ENCODE measurements at places on chromosomes 2 and 18.

- DNase-seq: no peak
Measured at GRCh38 chr2:25419678-25420242, 78.0 kb upstream of the DNMT3A start.

GRCh38 chr2:113230531-113230930 is 48.2 kb downstream of the PAX8 start:
- DNase-seq: peak; percentile 58

DNA sequence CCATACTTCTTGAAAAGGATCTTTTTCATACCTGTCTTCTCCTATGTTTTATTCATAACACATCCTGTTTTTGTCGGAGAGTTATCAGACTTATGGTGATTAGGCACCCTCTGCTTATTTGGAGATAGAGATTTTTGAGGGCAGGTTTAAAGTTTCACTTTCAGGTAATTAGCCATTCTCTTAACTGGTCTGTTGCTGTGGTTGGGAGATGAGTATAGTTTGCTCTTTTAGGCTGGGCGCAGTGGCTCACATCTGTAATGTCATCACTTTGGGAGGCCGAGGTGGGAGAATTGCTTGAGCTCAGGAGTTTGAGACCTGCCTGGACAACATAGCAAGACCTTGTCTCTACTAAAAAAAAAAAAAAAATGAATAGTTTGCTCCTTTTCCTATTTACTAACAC is 25.3 kb downstream of the SFTPB start:
- DNase-seq: no peak

- no peak for DNase-seq
Measured at GRCh38 chr2:1884933-1885580, 140.7 kb upstream of the PXDN start.

DNA sequence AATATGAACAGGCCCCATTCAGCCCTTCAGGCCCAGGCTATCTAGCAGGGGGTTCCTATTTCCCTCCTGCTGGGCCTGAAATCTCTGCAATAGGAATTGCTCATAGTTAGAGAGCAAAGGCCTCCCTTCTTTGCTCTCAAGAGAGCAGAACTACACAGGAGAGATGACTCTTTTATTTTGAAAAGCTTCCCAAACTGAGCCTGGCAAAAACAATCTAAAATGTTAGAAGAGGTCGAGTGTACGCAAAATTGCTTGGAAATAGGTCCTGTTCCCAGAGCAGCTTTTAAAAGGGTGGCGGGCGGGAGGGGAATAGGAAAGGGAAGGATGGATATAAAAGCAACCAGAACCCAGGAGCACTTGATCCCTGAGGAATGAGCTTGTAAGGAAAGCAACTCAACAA is 68.4 kb upstream of the APCDD1 start:
- DNase-seq: no peak

DNA sequence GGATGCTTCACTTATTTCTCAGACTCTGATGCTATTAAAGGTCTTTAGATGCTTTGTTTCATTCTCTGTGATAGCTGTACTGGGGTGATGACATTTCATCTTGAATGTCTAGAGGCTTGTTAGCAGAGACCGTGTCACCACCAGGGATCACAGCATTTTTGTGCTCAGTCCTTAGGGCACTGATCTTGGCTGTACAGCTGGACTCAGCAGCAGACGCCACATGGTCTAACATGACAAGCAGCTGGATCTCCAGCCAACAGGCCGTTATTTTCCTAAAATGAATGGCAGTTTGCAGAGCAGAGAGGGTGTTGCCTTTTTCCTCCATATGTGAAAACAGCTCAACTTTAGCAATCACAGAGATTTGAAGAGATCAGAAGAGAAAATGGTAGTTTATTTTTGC is 491.8 kb downstream of the CDH2 start:
- no peak for DNase-seq

DNA sequence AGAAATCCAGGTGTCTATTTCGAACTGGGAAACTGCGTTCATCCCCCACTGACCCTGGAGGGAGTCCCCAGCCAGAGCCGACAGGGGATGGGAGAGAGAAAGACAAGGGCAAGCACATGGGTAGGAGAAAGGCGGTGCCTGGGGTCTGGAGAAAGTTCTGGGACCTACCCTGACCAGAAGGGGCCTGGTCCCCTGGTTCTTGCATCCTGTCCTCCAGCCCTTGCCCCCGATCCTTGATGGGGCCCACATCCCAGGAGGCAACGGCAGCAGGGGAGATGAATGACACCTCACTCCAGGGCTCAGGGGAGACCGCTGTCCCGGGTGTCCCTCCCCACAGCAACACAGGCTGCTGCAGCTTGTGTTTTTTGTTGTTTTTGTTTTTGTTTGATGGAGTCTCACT is 4.9 kb downstream of the ADCY3 start:
- no peak for DNase-seq

GRCh38 chr2:229417916-229418315 is 146.8 kb upstream of the PID1 start:
- DNase-seq: no peak

GRCh38 chr2:173792166-173792565 is 173.0 kb downstream of the SP3 start:
- DNase-seq: no peak

- no peak for DNase-seq
Measured at GRCh38 chr18:76379226-76380126, 115.6 kb downstream of the ZNF516 start.

- DNase-seq: no peak
Measured at GRCh38 chr2:200351815-200352214, 45.3 kb downstream of the SPATS2L start.

GRCh38 chr2:227397562-227397961 is 9.8 kb upstream of the SCYGR1 start:
- DNase-seq: no peak

- DNase-seq: no peak
Measured at GRCh38 chr2:209614690-209615369, 156.8 kb upstream of the UNC80 start.

- peak; percentile 41 for DNase-seq
Measured at GRCh38 chr2:29317801-29318485, 202.7 kb downstream of the CLIP4 start.

GRCh38 chr2:144541396-144541795 is 21.5 kb upstream of the ZEB2 start:
- no peak for DNase-seq

- peak; percentile 60 for DNase-seq
Measured at GRCh38 chr18:22169889-22170420, 566 bp downstream of the GATA6 start.

- DNase-seq: no peak
Measured at GRCh38 chr2:233245406-233245805, 6.1 kb upstream of the ATG16L1 start.

- DNase-seq: peak; percentile 12
Measured at GRCh38 chr2:20755132-20755800, 67.6 kb downstream of the LDAH start.

DNA sequence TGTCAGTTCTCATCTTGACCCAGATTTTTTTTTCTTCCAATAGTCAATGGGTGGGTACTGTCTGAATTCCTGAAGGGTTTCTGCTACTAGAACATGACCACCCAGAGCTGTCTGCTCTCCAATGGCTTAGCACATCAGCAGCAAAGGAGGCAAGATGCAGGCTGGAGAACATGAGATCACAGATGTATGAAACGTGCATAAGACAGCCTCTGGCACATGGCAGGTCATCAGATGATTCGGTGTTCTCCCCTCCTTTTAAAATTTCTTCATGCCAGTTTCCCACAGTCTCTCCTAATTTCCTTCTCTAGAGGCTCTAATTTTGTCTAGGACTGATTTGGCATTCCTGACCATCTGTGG is 359.3 kb upstream of the TNP1 start:
- DNase-seq: no peak

GRCh38 chr2:46669996-46670793 is 190.8 kb downstream of the TMEM247 start:
- no peak for DNase-seq

DNA sequence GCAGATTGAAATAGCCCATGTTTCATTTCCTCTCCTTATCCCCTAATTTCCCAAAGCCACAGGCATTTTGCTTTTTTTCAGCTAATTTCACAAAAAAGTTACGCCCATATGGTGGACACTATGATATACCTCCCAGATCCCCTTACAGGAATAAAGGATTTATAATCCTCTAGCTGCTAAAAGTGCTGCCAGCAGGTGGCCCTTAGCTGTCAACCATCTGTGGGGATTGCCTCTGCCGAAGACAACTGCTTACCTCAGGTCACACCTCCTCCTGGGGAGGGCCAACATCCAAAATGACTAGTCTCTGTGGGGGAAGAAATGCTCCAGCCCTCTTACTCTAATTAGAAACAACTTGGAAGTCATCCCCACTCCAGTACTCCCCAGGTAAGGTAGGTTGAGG is 61.0 kb upstream of the EPB41L3 start:
- no peak for DNase-seq

DNA sequence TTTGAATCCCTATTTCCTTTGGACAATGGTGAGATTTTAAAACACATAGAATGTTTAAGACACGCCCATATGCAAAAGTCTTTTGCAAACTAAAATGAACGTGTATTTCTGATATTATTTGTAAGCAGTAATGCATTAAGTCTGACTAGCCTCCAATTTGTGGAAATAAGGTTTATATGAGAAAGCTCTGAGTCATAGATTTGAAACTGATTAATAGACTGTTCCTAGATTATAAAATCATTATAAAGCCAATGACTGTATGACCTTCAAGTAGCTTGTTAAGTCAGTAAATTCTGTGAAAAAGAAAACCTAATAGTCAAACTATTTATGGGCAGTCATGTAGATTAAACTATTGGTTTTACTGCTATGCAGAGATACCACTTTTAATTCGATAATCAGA is 12.8 kb upstream of the EFEMP1 start:
- DNase-seq: no peak

DNA sequence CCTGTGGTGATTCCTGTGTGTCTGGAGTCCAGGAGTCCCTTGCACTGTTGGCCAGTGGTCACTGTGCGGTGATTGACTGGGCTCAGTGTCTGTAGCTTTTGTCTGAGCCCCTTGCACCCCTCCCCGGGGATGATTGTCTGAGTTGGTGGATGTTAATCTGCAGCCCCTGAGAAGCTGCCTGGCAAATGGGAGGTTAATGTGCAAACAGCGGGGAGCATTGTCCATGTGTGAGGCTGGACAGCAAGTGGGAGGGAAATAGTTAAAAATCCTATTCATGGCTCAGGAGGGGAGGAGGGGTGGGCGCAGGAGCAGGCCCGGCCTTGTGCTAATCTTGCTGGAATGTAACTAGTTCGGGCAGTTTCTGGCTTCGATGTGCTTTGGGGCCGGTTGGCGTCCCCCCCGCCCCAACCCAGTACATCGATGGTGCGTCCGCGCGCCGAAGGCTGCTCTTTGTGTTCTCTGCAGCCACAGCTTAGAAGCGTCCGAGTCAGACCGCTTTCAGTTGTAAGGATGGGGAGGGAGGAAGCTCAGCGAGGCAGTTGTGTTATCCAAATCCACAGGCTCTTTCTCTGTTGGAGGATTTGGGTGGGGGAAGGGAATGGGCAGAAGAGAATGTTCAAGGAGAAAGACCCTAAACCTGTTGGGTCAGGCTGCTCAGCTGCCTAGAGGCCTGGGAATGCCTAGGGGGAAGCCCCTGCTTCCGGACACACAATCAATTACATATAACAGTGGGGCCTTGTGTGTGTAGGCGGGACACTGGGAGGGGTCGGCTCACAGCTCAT is 71.8 kb downstream of the TGOLN2 start:
- no peak for DNase-seq

GRCh38 chr2:54904836-54905235 is 145.4 kb downstream of the RTN4 start:
- DNase-seq: no peak

- DNase-seq: no peak
Measured at GRCh38 chr2:14433946-14434495, 198.5 kb upstream of the LRATD1 start.

GRCh38 chr18:22829781-22830180 is 103.3 kb upstream of the RBBP8 start:
- DNase-seq: no peak

GRCh38 chr2:209322905-209323512 is 100.8 kb upstream of the MAP2 start:
- no peak for DNase-seq

DNA sequence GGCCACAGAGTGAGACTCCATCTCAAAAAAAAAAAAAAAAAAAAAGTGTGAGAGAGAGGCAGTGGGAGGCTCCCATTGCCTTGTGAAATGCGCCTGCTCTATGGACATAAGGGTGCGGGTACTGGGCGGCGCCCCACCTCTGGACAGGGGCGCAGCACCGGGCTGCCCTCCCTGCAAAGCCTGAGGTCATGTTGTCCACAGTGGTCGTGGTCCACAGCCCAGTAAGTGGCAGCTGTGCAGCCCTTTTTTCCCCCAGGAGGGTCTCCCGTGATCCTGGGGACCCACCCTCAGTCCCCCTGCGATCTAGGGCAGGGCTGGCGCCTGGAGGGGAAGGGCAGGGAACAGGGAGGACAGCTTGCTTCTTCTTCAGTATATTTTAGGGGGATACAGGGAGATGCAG is 37.8 kb downstream of the LPIN1 start:
- DNase-seq: no peak

- no peak for DNase-seq
Measured at GRCh38 chr2:48728840-48729239, 26.7 kb downstream of the LHCGR start.

DNA sequence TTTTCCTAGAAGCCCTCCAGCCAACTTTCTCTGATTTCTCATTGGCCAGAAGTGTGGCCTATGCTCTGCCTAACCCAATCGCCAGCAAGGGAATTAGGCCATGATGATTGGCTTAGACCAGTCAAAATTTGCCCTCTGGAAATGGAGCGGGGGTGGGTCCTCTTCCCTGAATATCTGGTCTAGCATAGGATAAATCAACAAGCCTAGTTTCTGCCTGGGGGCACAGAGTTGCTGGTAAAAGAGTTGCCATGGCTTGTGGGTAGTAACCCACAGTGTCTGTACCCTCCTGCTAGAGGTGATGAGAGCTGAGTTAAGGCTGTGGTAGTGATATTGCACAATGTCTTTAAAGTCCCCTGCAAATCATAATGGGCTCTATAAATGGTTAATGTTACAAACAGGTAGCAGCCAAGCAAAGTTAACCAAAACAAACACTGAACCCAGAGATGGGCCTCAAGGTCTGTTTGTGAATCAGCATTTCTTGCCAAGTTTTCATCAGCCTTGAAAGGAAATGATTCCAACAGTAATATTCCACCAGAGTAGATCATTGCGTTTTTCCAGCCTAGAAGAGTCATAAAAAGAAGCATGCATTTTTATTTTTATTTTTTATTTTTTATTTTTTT is 19.3 kb downstream of the GALM start:
- peak; percentile 41 for DNase-seq

DNA sequence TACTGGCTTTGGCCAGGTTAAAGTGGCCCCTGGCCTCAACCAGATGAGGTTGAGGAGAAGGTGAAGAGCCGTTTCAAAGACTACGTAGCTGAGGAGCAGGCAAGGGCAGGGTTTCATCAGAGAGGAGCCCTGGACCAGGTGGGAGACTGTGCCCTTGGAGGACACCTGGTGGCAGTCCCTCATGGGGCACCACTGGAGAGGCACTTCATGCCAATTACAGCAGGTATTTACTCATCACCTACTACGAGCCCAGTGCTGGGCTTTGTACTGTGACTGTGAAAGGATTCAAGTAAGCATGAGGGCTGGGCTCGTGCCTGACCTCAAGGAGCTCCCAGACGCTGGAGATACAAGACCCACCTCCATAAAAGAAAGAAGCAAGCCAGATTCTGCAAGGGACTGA is 37.6 kb downstream of the SMAD7 start:
- no peak for DNase-seq
